Lung microvascular endothelial cell (primary cell): ENCODE measurements at places on chromosomes 5 and 9.

DNA sequence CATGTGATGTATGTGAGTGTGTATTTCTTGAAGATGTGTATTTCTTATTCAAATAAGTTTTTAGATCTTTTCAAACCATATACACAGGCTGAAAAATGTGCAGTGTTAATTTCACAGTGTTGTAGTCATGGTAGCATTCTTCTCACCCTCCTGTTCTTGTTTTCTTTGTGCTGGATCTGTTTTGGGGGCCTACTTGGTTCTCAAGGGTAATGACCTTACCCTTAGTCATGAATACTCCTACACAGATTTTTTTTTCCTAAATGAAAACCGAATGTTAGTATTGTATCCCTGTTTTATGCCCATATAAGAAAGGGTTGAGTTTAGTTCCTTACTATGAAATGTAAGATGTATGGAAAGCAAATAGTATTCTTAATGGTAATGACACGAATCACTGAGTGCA is 88.0 kb downstream of the SLC44A1 start:
- no peak for DNase-seq

GRCh38 chr5:4831325-4831724 is 308.8 kb upstream of the ADAMTS16 start:
- no peak for DNase-seq

- no peak for DNase-seq
These were observed 309.7 kb upstream of the MPDZ start for GRCh38 chr9:13589034-13589737.

DNA sequence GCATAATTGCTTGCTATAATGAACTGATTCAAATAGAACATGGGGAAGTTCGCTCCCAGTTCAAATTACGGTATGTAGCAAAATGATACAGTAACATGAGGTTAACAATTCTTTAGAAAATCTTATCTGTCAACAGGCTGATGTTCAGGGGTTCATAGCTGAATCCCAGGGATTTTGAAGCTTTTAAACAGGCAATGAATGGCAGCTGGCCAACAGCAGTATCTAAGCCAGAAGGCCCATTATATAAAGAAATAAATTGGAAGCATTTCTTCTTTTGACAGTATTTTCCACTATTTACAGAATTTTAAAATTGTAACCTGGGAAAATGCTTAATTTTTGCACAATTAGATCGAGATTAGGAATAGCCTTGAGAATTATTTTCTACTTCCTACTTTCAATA is 126.8 kb downstream of the PDE8B start:
- no peak for DNase-seq
